NCI-H460 (cell line): ENCODE measurements at places on chromosomes 3 and 15. TPM values are rescaled to one million over a fixed set of nuclear protein-coding genes. Genes with fewer than 3 reads are reported as not detected.

The GOLGA6L10 gene
- 0.75 and 2.2 TPM in 2 replicates for total RNA-seq

DNA sequence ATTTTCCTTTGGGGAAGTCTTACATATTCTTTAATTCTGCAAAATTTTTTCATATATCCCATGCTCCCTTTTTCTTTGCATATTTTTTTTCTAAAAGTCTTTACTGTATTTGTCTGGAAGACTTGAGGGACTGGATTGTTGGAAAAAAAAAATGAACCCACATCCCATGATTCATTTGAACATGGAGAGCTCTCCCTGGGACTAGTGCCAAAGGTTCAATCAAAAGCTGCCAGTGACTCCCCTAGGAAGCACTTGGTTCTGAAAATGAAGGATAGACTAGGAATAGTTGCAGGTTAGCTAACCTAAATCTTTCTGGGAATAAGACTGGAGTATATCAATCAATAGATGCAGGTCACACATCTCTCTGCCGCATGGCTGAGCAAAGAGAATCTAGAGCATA is 16.4 kb upstream of the BNC1 start:
- DNase-seq, result no peak

DNA sequence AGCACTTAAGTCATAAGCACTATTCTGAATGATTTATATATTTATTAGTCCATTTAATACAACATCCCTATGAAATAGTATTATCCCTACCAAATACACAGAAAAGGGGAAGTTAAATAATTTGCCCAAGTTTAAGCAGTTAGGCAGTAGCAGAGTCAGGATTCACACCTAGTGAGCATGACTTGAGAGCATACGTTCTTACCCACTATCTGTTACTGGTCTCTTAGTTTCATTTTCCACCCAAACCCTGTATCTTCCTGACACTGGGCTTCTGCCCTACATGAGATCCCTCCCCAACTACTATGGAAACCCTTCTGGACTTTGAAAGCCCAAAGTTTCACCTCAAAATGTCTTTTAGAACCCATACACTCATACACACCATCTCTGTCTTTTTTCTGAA is 4.4 kb upstream of the ATOSA start:
- no peak for DNase-seq

The CPA3 gene
- not detected in 2 replicates for total RNA-seq

The CLSTN2 gene
- total RNA-seq, result not detected in 2 replicates

- no peak for DNase-seq
Observed at GRCh38 chr15:81723113-81723651, 322.6 kb downstream of the MEX3B start.

GRCh38 chr3:13492976-13493866 is 13.1 kb downstream of the HDAC11 start:
- DNase-seq, result no peak

The PLD1 gene
- total RNA-seq, result 27.9 and 33.5 TPM in 2 replicates

DNA sequence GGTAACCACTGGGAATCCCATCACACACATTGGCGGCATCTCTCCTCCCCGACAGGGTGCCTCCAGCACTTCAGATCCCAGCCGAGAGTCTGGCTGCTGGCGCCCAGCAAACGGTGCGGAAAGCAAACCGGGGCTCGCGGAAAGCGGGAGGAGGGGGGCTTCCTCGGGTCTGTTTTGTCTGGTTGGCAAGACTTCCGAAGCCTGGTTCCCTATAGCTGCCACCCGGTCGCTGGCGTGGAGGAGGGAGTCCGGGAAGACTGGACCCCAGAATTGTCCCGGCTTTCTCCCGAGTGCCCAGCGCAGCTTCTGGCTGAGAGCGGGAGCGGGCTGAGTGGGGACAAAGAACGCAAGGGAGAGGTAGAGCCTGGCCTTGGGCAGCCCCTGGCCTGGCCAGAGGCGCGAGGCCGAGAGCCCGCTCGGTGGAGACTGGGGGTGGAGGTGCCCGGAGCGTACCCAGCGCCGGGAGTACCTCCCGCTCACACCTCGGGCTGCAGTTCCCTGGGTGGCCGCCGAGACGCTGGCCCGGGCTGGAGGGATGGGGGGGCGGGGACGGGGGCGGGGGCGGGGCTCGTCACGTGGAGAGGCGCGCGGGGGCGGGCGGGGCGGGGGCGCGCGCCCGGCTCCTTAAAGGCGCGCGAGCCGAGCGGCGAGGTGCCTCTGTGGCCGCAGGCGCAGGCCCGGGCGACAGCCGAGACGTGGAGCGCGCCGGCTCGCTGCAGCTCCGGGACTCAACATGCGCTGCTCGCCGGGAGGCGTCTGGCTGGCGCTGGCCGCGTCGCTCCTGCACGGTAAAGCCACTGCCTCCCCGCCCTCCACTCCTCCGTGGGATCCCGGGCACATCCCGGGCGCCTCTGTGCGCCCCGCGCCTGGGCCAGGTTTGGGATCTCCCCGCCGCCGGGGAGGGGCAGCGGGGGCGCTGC is at the start of gene CHRNA7:
Gene CHRNA7, plus strand, starts transcription at position 654 of the 920 bp plus-strand sequence. Its CDS starts 80 bp downstream, at position 734.
- peak; percentile 38 for DNase-seq

- no peak for DNase-seq
Observed at GRCh38 chr3:100532411-100532810, 40.0 kb downstream of the TMEM45A start.

DNA sequence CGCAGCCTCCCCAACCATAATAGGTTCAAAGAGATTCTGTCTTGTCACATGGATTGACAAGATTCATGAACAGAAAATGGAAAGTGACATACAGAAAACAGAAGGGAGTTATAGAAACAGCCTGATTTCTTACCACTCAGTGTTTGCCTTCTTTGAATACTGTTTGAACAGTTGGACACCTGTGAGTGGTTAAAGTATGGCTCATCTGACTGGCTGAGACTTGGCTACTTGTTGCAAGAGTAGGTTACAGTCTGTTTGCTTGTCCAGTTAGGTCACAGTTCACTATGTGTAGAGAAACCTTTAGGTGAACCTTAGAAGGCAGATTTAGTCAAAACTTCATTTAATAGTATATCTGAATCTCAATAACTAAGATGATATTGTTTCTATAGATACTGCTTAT is 1003.9 kb upstream of the EPHA6 start:
- DNase-seq, result no peak

The MAP1A gene
- total RNA-seq, result 7.7 and 7.8 TPM in 2 replicates

- DNase-seq, result no peak
Observed at GRCh38 chr3:109442531-109442930, 105.2 kb upstream of the DPPA4 start.

GRCh38 chr3:194045289-194045688 is 90.7 kb upstream of the HES1 start:
- DNase-seq, result no peak

DNA sequence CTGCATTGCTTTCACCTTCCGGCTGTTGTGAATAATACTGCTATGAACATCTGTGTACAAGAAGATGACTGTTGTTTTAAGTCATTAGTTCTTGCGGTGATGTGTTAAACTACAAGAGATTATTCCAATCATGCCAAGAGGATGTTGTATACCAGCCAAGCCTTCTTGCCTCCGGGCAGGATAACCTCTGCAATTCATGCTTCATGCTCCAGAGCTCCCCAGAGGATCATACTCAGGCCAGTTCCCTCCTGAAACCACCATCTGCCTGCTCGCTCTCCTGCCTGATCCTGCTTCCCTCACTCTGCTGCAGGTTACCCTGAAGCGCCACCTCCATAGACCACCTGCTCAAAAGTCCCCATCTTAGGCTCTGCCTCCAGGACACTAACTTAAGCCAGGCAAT is 187.1 kb upstream of the PROK2 start:
- no peak for DNase-seq
